Activated CD4-positive, alpha-beta T cell treated with anti-CD3 and anti-CD28 coated beads for 36 hours (primary cell): ENCODE measurements at places on chromosomes 11 and 22. TPM values are rescaled to one million over a fixed set of nuclear protein-coding genes. Genes with fewer than 3 reads are reported as not detected.

C22orf31 gene
- not detected for total RNA-seq

USP2 gene
- total RNA-seq, result 0.58 TPM

MS4A1 gene
- not detected for total RNA-seq

DBX1 gene
- total RNA-seq, result not detected

ADM gene
- 14.4 TPM for total RNA-seq

RAG1 gene
- total RNA-seq, result 0.37 TPM

OR51F2 gene
- total RNA-seq, result not detected

OR8B12 gene
- not detected for total RNA-seq

RRP7A gene
- total RNA-seq, result 98.1 TPM

NPAS4 gene
- total RNA-seq, result 0.07 TPM

UNC93B1 gene
- total RNA-seq, result 16.3 TPM

CNGA4 gene
- total RNA-seq, result 0.21 TPM

KRTAP5-11 gene
- total RNA-seq, result not detected

MMP7 gene
- not detected for total RNA-seq

- DNase-seq, result no peak
Observed at GRCh38 chr22:23504516-23504915, 75.6 kb downstream of the IGLL1 start.

DNA sequence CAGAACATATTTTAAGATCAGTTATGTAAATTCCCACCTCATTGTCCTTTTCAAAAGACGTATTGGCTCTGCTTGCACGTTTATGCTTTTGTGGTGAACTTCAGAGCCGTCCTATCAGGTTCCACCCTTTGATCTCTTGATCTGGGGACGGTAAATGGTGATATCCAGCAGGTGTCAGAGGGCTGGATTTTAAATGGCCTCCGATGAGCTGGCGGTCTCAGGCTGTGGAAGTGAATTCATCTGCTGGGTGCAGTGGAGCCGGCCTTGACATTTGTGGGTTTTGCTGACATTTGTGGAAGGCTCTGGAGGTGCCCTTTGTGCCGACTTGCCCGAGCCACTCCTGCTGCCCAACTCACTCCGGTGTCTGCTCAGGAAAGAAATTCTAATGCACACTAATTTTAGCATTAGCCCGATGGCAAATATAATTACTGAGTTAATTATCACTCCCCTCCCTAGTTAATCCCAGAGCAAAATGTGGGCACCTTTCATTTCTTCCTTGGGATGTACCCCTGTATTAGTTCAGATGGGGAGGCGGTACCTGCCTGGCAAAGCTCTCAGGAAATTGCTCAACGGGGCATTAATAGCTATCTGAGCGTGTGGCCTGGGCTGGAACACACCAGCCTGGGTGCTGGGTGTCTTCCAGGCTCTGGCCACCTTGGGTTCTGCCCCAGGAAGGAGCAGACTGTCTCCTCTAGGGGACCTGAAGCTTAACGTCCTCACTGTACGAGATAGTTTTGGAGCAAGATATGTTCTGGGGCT lies 9.1 kb downstream of the LRP5 start:
- no peak for DNase-seq

GRCh38 chr22:32342977-32343376 lies 14.7 kb upstream of the RFPL3 start:
- DNase-seq, result no peak

GRCh38 chr11:78641541-78641940 lies 66.9 kb upstream of the NARS2 start:
- DNase-seq, result no peak

- no peak for DNase-seq
Observed at GRCh38 chr11:40227730-40228129, 1231.7 kb downstream of the LRRC4C start.

GRCh38 chr22:43883012-43883661 lies 8.7 kb downstream of the PNPLA5 start:
- peak; percentile 76 for DNase-seq

GRCh38 chr22:32123657-32124056 lies 35.4 kb downstream of the C22orf42 start:
- DNase-seq, result no peak

DNA sequence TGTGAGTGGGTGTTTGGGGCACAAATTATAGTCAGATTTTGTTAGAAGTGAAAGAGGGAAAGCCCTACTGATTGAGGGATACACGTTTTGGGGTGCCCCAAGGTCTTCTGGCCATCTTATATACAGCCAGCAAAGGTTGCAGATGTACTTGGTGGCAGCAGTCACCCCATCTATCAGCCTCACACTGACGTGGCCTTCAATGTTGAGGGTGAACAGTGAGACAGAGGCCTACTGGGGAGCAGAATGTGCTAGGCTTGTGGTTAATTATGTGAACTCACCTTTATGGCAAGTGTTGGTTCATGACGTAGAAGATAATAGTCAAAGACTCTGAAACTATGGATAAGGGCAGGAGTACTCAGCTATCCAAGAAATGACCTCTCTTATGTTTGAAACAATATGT lies 121.2 kb downstream of the TRIM44 start:
- no peak for DNase-seq

GRCh38 chr11:121367001-121367843 lies 74.7 kb downstream of the SC5D start:
- DNase-seq, result peak; percentile 60

- no peak for DNase-seq
Observed at GRCh38 chr11:64911142-64911541, 5.9 kb downstream of the ATG2A start.

- no peak for DNase-seq
Observed at GRCh38 chr22:37253126-37253660, 9.1 kb upstream of the RAC2 start.

DNA sequence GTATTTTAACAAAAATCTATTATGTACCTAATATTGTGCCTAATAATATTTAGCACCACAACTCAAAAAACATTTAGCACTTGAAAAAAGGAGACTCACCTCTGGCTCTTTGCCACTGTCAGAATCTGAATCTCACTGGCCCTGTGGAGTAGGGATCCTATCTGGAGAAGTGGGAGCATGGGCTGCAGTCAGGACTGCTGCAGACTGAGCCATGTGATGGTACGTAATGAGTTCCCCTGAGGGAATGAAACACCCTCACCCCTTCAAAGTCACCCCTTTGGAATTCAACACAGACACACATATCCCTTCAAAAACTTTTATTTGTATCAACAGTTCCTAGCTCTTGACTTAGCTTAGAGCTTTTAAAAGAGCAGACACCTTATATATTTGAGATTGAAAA lies 6.5 kb downstream of the PTPMT1 start:
- no peak for DNase-seq

- no peak for DNase-seq
Observed at GRCh38 chr11:2103668-2104523, 35.3 kb downstream of the IGF2 start.

DNA sequence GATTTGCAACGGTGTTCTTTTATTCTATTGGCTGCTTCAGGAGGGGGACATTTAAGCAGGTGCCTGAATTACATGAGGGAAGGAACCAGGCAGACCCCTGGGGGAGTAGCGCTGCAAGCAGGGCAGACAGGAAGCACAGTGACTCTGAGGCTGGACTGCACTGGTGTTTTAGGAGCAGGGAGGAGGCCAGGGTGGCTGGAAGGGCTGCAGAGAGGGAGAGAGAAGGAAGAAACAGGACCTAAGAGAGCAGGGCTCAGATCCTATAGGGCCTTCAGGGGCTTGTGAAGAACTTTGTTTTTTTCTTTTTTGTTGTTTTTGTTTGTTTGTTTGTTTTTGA lies 62.5 kb upstream of the SORL1-AS1 start:
- no peak for DNase-seq

- DNase-seq, result no peak
Observed at GRCh38 chr11:131041331-131042040, 125.2 kb upstream of the SNX19 start.

GRCh38 chr22:30422481-30423300 lies 2.9 kb upstream of the MTFP1 start:
- DNase-seq, result peak; percentile 70

DNA sequence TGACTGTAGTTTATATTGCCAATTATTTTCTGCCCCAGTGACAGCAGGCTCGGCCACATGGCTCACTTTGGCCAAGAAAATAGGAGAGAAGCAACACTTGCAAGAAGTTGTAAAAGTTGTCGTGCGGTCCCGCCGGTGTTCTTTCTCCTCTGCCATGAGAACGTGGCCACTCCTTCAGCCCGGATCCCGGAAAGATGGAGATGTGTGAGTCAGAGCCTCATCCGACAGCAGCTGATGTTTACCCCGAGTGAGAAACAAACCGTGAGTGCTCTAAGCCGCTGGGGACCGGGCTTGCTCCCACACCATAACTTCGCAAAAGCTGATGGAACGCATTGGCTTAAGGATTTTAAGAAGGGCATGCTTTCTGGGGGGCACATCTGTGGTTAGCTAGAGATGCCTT lies 157.0 kb downstream of the CACNA1I start:
- no peak for DNase-seq

DNA sequence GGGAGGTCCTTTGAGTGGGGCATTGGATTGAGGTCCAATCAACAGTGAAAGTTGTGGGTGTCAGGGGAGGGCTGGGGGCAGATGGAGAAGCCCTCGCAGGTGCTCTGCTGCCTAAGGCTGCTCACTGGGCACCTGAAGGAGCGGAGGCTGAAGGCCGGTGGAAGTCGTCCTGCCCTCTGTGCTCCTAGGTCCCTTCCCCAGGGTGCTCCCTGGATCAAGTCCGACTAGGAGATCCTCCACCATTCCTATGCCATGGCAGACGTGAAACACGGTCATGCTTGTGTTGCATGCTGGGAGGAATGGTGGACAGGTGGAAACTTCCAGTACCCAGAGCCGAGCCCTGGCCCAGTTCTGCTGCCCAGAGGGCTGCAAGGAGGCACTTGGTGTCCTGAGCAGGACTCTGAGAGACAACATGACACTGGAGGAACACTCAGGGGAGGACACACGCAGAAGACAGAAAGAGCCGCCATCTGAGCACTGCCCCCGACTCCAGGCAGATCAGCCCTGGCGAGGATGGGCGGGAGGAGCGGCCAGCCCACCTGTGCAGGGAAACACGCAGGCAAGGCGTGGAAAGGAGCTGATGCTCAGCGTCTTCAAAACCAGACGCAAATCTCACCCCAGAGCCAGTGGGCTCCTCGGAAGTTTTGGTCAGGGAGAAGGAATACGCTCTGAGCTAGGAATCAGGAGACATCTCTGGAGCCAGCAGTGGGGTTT lies 786.8 kb downstream of the BRD1 start:
- no peak for DNase-seq

DNA sequence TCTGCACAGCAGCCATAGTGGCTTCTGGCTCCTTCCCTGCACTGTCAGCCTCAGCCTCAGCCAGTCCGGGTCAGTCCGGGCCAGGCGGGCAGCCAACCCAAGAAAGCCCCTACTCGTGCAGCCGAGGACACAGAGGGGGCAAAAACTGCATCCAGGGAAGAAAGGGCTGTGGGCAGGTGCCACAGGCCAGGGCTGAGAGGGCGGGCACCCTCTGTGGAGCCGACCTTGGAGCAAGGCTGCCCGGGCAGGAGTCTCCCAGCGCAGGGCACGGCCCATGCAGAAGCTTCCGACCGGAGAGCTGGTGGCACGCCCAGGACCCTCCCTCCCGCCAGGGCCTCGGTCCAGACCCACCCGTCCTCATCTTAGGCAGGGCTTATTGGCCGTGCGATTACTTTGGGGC lies 10.5 kb upstream of the TH start:
- DNase-seq, result no peak

- no peak for DNase-seq
Observed at GRCh38 chr22:47681411-47682165, 919.1 kb downstream of the TBC1D22A start.

DNA sequence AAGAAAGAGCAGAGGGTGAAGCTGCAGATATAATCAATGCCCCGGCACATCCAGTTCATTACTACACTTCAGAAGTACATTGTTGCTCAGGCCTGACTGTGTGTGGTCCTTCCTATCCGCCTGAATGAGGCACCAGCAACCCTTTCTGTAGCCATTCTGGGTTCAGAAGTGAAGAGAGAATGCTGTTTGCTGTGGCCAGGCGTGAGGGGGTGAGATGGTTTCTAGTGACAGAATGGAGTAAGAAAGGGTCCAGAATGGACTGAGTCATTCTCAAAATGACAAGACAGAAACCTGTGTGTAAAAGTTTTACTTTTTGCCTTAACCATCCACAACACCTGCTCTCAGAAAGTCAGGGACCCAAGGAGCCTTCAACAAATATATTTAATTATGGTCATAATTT lies 334.8 kb downstream of the GUCY1A2 start:
- DNase-seq, result no peak

DNA sequence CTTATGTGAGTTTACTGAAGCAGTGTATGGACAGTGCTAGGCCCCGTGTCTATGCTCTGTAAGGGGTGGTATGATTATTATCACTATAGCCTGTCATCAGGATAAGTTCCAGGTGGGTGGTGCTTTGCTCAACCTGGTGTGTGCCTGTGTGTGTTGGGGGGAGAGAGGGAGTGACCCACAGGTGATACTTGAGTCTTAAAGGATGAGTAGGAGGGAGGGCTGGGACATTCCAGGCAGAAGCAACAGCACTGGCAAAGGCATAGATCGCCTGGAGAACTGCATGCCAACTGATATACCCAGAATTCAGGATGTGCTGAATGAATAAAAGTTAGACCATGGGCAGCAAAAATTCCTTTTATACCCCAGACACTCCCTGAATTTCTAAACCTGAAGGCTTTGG lies 4.5 kb downstream of the KIAA1671 start:
- DNase-seq, result no peak

DNA sequence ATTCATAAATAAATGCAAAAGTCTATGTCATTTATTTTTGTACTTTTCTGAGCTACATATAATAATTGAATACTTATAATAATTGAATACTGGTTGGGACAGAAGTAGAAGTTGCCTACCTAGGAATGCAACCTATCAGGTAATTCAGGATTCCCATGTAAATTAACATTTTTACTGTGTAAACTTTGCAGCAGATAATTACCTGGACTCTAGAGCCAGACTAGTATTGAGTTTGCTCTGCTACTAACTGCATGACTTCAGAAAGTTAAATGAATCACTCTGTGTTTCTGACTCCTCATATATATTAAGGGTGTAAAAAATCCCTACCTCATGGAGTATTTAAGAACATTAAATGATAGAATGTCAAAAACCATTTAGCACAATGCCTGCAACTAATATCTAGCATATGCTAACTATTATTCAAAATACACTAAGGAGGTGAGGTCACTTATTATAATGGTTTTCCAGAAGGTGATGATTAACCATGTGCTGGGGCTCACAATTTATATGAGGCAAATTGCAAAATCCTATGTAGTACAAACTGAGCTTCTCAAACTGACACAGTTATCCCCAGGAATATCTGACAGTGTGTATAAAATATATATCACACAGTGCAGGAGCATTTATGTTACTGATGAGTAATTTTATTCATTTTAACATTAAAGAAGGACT lies 138.1 kb upstream of the ANO3 start:
- no peak for DNase-seq

GRCh38 chr11:75858613-75859012 lies 43.6 kb downstream of the UVRAG start:
- DNase-seq, result no peak

GRCh38 chr22:25966448-25966913 lies 202.8 kb upstream of the SEZ6L start:
- peak; percentile 9 for DNase-seq
